GM12878 (cell line): ENCODE measurements at places on chromosomes 2 and 18. TPM values are rescaled to one million over a fixed set of nuclear protein-coding genes. Genes with fewer than 3 reads are reported as not detected.

GRCh38 chr18:55374741-55375140 is 213.3 kb downstream of the TCF4 start:
- no peak for DNase-seq

GRCh38 chr2:194105358-194105757 is 1551.7 kb upstream of the SLC39A10 start:
- DNase-seq: no peak

Gene EIF2B4
- total RNA-seq: 27.6 and 28.4 TPM in 2 replicates

Gene FAM237A
- total RNA-seq: not detected in 2 replicates

Gene TOGARAM2
- total RNA-seq: not detected in 2 replicates

Gene RTN4
- total RNA-seq: 133 TPM in 2 replicates

Gene LRATD1
- 0.05 TPM in 1 of 2 replicates, not detected in the other for total RNA-seq
